ENCODE measurements at places on chromosomes 12 and 14.

- peak; percentile 65 for DNase-seq
These were observed 8.5 kb downstream of the RACGAP1 start for GRCh38 chr12:50016501-50017475.

GRCh38 chr12:484096-484495, 24.4 kb downstream of the B4GALNT3 start:
- no peak for DNase-seq

GRCh38 chr14:93941293-93941910, 14.3 kb downstream of the FAM181A start:
- no peak for DNase-seq

DNA sequence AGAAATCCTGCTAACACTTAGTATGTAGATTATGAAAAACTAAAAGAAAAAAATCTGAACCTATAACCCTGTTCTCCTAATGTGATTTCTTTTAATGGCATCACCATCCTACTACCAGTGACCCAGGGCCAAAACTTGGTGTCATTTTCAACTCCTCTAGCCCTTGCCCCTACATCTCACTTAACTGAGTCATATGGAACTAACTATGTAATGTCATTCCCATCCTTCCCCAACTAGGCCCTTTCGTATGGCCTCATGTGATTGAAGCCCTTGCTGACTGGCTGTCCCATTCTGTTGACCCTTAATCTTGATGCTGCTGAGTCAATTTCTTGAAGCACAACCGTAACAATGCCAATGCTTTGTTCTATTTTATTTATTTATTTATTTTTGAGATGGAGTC, 7.6 kb downstream of the DMAC2L start:
- no peak for DNase-seq

DNA sequence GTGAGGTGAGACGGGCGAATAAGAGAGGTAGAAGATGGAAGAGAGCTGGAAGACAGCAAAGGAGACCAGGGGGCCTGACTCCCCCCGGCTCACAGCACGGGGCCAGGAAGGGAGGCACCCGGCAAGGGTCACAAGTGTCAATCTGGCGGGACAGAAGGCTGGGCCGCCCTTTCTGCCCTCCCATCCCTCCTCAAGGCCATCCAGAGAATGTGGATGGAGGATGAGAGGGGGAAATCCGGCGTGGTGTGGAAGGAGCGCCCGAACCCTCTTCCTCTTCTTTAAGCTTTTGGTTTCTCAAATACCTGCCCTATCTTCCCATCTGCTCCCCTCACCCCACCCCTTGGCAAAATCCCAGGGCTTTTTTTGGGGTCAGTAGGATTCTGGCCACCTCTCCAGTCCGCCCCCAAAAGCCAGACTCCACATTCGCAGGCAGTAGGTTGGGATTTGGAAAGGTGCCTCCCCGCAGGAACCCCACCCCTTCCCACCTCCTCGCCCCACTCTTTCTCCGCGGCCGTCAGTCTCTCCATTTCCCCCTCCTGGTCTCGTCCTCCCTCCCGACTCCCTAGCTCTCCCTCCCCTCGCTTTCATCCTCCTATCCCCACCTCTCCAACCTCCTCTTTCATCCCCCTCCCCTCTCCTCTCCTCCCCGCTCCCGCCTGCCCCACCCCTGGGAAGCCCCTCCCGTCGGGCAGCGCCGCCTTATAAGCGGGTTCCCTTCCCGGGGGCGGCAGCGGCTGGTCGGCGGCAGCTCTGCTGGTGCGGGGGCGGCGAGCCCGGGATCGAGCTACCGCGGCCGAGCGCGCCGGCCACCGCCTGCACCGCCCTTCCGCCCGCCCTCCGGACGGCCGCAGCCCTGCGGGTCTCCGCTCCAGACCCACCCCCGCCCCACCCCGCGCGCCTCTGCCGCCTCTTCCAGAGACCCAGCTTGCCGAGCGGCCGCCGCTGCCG, at the start of gene PTMS:
Gene PTMS (plus strand): TSS at position 730 of the 948 bp plus-strand sequence. CDS start 343 bp downstream, outside the sequence.
- peak; percentile 85 for DNase-seq

DNA sequence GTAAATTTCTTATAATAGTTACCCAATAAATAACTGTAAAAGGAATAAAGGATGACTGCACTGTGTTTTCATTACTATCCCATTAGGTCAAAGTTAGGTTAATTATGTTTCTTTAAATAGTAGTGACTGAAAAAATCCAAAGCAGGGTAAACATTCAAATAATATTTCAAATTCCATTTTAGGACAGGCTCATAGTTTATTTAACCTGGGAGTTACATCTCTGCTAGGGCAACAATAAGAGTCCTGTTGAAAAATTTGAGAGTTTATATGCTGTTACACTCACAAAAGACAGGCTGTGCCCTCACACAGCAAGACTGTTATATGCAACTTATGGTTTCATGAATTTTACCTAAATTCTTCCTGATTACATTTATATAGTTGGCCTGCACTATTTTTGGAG, 8.0 kb downstream of the ERP27 start:
- DNase-seq = no peak

DNA sequence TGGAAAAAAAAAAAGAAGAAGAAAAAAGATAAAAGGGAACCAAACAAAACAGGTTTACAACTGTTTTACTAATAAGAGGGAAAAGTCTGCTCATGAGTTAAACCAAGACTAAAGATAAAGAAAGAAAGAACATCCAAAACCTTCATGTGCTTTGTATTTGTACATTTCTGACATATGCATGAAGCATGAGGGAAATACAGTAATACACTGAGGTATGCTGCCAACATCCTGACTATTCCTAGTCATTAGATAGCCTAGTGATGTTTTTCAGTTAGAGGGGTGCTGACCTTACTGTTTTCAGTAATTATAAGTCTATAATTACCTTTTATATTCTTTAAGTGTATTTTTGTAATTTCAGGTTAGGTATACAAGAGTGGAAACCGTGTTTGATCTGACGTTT, 793.3 kb downstream of the DIO2 start:
- DNase-seq = no peak

DNA sequence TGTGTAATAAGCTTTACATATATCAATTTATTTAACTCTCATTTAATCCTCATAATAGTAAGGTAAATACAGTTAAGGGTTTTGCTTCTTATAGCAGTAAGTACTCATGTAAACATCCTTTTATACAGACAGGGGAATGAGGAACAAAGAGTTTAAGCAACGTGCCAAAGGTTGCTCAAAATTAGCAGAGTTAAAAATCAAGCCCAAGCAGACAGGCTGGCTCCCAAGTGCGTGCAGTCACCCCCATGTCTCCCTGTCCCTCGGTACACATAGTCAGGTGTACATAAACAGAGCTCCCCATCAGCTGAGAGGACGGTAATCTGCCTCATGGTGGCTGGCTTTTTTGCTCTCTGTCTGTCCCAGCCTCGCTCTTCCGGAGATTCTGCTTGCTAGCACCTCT, 126.4 kb downstream of the DERA start:
- no peak for DNase-seq

DNA sequence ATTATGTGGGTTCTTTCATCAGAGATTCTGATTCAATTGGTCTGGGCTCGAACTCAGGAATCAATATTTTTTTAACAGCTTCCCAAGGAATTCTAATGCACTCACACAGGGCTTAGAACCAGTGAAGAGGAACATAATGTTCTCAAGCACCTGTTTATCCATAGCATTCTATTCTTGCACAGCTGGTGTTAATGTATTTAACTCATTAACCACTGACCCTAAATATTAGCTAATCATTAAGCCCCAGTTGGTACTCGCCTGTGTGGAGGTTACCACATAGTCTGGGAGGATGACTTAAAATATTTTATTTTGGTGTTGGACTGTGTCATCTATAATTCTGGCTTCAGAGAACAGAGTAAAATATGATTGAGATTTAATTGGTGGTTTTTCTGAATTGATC, 45.3 kb downstream of the LRP6 start:
- no peak for DNase-seq

GRCh38 chr12:88958946-88959345, 378.7 kb upstream of the KITLG start:
- DNase-seq = no peak

DNA sequence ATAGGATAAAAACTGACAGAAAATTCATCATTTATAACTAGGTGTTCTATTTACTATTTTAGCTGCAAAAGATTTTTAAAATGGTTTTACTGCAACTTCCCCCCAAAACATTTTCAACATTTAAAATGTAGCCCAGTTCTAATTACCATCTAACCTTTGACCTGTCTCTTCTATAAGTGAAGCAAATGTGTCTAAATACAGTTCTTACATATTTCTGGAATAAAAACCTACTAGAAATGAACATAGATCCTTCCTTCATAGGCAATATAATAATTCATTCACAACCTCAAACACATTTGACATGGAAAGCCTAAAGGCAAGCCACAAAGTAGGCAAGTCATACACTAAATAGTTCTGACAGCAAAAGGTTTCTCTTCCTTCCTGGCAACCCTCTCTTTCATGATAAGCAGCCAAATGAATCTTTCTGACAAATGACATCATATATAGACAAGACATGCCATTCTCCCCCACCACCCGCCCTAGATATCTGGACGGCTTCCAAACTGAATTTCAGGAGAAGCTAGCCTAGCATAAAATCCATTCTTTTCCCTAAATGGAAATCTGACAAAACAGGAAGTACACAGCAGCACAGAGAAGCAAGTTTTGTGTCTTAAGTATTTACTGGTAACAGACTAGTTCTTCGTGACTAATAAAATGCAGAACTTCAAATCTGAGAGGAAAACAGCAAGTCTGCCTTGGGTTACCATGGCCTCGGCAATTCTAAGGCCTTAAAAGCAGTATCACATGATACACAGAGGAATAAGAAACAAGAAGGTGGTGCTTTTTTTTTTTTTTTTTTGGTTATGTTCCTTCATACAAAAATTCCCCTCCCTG, 17.2 kb upstream of the ARID4A start:
- peak; percentile 60 for DNase-seq

DNA sequence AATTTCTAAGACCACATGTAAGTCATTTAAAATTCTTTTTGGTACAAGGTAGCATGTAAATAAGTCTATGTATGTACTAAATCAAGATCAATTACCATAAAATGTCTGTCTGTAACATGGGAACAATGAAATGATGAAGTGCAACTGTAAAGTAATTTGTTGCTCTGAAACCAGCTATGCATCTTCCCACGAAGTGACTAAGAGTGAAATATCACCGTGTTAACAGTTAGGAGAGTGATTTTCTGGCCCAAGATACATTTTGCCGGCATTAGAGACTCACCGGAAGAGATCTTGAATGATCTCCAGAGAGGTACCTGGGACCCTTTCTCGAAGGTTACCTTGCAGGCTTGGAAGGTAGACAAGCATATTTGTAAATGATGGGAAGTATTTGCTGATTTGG, 105.8 kb downstream of the SAMD4A start:
- DNase-seq = no peak

DNA sequence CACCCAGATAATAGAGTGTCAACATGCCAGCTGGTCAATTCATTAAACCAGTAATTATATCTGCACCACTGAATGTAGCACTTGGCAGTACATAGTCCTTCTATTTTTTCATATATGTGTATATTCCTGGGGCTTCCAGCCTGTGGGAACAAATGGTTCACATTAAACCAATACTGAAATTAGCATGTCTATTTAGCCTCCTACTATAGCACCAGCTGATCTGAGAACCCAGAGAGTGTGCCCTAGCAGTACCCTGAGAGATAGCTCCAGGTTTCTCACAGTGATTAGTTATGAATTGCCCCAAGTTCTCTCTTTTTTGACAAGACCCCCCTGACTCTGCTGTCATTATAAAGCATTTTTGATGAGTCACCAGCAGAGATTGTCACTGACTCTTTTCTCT, 1097.3 kb upstream of the FLRT2 start:
- DNase-seq = no peak

- DNase-seq = no peak
These were observed 8.0 kb upstream of the ACTR10 start for GRCh38 chr14:58191763-58192601.

DNA sequence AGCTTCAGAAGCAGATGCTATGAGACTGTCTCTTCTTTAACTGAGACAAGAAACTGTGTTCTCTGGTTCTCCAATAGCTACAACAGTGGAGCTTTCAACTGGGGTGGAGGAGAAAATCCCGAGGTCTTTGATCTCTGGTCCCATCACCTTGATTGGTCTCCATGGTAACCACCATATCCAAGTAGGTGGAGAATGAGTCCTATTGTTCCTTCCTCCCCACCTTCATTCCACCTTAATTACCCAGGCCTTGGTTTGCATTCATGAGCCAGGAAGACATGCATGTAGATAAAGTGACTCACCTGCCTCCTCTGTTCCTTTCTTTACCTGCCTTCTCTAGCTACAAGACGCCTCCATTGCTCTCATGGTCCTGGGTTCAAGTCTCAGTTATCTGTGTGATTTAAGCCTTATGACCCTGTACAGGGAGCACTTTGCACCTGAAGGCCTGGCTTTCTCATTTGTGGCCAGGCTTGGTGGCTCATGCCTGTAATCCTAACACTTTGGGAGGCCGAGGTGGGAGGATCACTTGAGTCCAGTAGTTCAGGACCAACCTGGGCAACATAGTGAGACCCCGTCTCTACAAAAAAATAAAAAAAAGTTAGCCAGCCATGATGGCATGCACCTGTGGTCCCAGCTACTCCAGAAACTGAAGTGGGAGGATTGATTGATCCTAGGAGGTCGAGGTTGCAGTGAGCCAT, 157.7 kb upstream of the TBX3 start:
- DNase-seq = no peak

- no peak for DNase-seq
These were observed 171.0 kb upstream of the HIF1A start for GRCh38 chr14:61524211-61524806.

DNA sequence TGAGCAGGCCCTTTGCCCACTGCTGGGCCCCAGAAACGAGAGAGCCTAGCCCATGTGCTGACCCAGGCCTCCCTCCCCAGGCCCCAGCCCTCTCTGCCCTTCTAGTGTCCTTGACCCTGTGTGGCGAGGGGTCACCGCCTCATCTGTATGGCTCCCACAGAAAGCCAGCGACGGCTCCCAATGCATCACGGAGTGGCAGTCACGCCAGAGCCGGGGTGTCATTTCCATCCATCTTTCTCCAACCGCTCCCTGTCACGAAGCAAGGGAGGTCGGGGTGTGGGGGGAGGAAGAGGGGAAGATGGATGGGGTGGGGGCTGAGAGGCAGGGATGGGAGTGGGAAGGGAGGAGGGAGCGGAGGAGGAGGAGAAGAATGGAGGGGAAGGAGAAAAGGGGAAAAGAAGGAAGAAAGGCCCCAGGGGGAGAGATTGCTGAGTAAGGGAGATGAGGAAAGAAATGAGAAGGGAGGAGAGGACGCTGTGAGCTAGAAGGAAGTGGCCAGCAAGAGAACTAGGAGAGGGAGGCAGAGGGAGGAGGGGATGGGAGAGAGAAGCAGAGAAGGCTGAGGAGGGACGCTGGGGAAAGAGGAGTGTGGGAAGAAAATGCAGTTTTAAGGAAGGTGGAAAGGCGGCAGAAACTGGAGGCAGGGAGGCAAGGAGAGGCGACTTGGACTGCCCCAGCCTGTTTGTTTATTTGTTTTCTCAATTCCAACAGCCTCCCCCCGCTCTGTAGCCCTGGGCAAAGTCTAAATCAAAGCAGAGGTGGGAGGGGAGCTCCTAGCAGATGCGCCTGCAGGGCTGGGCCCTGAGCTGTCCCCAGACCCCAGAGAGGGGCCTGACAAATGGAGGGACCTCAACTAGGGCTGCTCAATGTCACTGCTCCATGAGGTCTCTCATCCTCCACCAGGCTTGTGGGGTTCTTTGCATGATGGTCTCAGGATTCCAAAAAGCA, 75.5 kb upstream of the LHX5 start:
- no peak for DNase-seq

Measured in ureter (tissue), 1 donor.